ENCODE measurements at places on chromosomes 7 and 10. TPM values are rescaled to one million over a fixed set of nuclear protein-coding genes. Genes with fewer than 3 reads are reported as not detected.

DNA sequence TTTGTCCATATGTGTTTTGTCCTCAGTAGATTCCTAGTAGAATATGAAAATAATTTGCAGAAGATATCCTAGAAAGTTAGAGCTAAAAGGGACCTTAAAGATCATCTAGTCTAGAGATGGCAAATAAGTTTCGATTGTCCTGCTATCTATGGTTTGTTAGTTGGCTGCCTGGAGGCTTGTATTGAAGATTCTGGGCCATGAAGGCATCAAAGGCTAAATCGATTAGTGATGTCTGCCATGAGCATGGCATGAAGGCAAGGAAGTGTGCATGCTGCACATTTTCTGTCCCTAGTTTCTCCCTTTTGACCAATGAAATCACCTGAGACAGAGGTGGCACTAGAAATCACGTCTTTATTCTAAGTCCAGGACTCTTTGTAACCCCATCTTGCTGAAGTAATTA lies 553.8 kb upstream of the GALNT17 start:
- DNase-seq = no peak

DNA sequence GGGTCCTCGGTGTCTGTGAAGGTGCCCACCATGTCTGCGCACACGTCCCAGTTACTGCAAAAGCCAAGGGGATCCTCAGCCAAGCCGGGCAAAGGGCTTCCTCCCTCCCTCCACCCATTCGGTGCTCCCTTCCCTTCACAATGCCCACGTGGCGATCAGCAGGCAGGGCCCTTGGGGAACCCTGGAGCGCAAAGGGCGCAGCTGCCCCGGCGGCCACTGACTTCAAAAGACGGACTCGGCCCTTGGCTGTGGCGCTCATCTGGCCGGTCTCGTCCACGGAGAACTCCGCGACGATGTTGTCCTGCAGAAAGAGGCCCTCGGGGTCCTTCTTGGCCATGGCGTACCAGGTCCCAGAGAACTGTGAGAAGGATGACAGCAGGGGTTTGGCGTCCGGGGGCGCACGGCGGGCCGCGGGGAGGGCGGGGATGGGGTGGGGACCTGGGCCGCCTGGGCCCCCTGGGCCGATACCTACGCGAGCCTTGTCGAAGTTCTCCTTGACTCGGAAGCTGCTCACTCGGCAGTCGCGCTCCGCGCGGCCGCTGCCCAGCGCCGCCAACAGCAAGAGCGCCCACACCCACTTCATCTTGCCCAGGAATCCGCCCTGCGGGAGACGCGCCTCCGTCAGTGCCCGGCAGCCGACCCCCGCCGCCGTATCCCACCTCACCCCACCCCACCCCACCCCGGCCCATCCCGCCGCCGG lies 439 bp downstream of the RBP4 start:
- no peak for DNase-seq

DNA sequence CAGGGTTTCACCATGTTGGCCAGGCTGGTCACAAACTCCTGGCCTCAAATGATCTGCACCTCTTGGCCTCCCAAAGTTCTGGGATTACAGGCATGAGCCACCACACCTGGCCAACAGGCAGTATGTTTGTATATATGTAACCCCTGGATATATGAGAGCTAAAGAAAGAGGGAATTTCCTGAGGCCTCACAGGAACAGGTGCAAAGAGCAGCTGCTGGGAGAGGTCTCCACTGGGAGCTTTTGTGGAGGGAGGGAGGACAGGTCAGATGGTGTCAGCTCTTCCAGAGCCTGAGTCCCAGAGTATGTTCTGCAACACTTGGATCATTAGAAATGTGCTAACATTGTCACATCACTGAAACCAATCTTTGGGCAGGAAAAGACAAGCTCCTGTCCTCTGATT lies 110.1 kb upstream of the KIF5B start:
- DNase-seq = no peak

DNA sequence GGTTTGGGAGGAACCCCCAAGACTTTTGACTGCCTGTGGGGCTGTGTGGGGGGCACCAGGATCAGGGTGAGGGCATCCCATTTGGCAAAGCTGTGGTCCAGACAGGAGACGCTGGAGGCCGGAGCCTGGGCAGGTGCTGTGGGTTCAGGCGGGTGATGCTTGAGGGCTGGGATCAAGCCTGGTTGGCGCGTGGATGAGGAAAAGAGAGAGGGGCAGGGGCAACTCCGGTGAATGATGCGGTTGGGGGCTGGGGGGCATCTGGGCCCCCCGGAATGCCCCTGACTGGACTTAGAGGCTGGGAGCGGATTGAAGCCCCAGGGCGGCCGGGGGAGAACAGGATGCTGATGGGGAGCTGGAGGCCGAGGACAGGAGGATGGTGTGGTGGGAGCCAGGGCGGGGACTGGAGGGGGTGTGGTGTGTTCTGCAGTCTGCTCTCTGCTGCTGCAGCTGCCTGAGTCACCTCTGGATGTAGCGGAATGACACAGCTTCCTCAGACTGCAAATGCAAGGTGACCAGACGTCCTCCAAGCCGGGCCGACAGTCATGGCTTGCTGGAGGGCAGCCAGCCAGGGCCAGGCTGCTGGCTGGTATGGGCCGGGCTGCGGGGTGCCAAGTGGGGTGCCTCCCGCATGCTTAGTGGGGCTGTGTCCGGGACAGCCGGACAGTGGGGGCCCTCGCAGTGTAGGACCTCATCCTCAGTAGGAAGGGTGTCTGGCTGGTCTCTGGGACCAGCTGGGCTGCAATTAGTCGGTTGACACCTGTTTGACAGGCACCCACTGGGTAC lies 3.2 kb downstream of the MAFK start:
- peak; percentile 82 for DNase-seq

DNA sequence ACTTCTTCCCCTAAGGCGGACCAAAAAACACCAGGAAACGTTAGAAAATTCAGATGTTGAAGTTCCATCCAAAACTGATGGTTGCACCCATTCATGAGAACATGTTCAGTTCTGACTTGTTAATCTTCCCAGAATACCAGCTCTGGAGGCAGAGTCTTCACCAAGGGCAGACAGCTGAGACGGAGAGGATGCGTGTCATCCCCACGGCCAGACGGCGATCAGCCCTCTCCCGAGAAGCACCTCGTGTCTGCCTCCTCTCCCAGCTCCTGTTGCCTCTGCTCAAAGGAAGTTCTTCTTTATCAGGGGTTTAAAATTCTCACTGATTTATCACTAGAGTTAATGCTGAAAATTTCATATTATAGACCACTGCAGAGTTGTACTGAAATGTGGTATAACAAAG lies 269.7 kb downstream of the ZMYND11 start:
- DNase-seq = no peak

Gene IFIT5
- total RNA-seq = 13.8 TPM

Gene PRKRIP1
- total RNA-seq = 20.2 TPM

Gene GPR141
- total RNA-seq = not detected

Gene PIK3AP1
- 114 TPM for total RNA-seq

Gene CALN1
- total RNA-seq = not detected

Gene MCM7
- total RNA-seq = 125 TPM

Gene ERVW-1
- not detected for total RNA-seq

All from Calu3 (cell line).